AG04449 (cell line): ENCODE measurements at places on chromosomes 12 and 14.

- no peak for DNase-seq
Observed at GRCh38 chr14:91317381-91318308, 73.1 kb upstream of the GPR68 start.

GRCh38 chr14:101196795-101197590 lies 293.5 kb upstream of the RTL1 start:
- DNase-seq: no peak

- peak; percentile 17 for DNase-seq
Observed at GRCh38 chr12:1217191-1217949, 226.3 kb downstream of the ERC1 start.

- no peak for DNase-seq
Observed at GRCh38 chr14:77912754-77913556, 113.0 kb downstream of the ADCK1 start.

- no peak for DNase-seq
Observed at GRCh38 chr12:71780237-71780822, 25.7 kb downstream of the RAB21 start.

DNA sequence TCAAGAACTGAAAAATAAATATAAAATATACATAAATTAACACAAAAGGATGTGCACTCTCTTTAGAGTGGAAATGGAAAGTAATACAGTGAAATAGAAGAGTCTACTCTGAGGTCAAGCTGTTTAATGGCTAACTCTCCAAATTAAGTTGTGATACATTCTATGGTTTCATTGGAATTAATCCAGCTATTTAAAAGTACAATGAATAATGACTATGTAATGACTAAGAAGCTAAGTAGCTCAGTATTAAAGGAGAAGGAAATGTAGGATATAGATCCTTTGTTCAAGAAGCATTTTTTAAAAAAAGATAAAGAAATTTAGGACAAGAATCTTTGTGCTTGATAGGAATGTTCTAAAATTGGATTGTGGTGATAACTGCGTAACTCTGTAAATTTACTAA lies 85.3 kb downstream of the LRP6 start:
- no peak for DNase-seq

DNA sequence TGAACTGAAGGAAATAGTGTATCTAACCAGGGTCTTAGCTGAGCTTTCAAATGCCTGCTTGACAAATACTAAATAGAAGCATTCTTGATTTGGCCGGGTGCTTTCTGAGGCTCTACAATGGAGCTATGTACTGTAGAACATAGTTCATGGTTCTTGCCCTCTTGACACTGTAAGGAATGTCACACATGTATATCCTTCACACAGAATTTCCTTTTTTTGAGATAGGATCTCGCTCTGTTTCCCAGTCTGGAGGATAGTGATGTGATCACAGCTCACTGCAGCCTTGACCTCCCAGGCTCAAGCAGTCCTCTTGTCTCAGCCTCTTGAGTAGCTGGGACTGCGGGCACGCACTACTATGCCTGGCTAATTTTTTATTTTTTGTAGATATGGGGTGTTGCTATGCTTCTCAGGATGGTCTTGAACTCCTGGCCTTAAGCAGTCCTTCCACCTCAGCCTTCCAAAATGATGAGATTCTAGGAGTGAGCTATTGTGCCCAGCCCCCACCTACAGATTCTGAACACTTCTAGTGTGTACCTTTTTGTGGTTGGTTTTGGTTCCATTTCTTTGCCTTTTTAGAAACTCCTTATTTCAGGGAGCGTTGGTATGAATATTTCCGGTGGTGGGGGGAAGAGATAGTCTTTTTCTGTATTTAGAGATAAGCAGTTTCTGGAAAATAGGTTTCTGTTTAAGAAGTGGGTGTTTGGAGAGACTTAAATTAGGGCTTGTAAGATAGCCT lies 4.2 kb downstream of the MLXIP start:
- no peak for DNase-seq

DNA sequence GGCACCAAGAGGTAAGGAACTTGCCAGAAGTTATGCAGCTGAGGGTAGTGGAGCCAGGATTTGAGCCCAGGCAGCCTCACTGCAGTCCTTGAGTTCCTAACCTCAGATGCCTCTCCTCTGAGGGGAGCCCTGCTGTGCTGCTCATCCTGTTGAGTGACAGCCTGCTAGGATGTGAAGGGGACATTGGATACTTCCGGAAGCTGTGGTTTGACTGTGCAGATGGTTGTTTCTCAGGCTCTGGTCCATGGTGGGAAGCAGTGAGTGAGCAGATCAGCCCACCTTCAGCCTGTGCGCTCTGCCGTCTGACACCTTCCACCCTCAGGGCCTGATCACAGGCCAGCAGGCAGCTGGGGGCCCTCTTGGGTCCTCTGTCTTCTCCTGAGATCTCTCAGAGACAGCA lies 253.2 kb downstream of the CACNA1C start:
- no peak for DNase-seq

- peak; percentile 0 for DNase-seq
Observed at GRCh38 chr14:78403278-78403815, 233.2 kb downstream of the NRXN3 start.

DNA sequence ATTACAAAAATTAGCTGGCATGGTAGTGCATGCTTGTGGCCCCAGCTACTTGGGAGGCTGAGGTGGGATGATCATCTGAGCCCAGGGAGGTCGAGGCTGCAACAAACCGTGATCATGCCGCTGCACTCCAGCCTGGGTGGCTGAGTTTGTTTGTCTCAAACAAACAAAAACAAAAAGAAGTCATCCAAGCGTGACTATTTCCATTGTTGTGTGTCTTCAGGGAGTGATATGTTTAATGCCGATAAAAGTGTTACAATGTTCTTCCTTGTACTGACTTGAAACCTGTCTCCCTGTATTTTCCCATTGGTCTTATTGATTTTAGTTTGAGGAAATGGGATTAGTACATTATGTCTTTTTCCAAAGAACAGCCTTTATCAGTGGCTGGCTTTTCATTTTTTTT lies 75.6 kb upstream of the USP44 start:
- no peak for DNase-seq

DNA sequence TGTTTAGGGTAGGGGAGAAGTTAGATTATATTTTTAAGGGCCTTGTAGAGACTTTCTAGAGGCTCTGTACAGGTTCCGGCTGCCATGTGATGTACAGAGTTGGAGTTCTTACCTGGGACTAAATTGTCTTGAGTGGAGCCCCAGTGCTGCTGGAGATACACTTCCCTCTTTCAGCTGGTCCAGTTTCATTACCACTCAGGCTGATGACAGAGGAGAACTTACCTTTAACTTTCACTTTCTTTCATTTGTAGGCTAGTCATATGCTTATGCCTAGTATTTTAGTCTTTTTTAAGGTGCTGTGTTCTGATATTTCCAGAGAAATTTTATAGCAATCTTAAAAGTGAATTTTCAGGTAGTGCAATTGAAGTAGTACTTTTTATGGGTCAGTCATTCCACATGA lies 117.3 kb downstream of the ERC1 start:
- DNase-seq: no peak

DNA sequence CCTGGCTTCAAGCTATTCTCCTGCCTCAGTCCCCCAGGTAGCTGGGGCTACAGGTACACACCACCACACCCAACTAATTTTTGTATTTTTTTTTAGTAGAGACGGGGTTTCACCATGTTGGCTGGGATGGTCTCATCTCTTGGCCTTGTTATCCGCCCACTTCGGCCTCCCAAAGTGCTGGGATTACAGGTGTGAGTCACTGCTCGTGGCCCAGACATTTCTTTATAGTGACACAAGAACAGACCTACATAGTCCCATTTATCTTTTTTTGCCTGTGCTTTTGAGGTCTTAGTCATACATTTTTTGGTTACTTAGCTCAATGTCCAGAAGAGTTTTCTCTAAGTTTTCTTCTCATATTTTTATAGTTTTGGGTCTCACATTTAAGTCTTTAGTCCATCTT lies 247.4 kb downstream of the SYT10 start:
- no peak for DNase-seq

GRCh38 chr14:76917745-76918255 lies 91.6 kb downstream of the LRRC74A start:
- no peak for DNase-seq

DNA sequence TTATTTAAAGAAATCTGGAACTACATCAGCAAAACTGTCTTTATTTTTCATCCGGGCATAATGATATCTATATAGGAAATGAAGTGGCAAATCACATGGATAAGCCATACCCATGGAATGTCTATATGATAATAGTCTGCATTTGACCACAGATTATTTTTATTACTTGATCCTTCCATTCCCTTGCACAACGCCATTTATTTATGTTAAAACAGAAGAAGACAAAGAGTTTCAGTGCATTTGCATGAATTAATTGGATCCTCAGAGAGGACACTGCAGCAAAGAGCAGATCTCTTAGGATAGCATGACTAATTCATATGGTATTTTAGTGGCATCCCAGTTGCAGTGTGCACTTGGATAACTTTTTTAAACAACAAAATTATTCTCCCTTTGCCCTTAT lies 345.0 kb downstream of the CCDC91 start:
- peak; percentile 37 for DNase-seq

GRCh38 chr14:45658226-45658916 lies 405.4 kb upstream of the MIS18BP1 start:
- no peak for DNase-seq

DNA sequence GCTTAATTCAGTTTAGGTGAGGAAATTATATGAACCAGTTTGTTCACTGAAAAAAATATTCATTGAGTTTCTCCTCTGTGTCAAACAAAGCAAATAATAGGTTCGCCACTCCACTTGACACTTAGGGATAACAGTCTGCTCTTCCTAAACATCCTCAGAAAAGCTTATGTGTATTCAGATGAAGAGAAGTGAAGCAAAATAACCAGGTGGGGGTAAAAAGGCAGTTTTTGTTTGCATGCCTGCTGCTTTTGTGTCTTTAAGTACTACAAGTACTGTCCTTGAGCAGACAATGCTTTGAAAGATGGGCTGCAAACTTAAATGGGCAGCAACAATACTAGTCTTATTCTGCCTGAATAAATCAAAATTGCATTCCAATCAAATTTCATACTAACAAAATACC lies 910.7 kb upstream of the MDGA2 start:
- no peak for DNase-seq

DNA sequence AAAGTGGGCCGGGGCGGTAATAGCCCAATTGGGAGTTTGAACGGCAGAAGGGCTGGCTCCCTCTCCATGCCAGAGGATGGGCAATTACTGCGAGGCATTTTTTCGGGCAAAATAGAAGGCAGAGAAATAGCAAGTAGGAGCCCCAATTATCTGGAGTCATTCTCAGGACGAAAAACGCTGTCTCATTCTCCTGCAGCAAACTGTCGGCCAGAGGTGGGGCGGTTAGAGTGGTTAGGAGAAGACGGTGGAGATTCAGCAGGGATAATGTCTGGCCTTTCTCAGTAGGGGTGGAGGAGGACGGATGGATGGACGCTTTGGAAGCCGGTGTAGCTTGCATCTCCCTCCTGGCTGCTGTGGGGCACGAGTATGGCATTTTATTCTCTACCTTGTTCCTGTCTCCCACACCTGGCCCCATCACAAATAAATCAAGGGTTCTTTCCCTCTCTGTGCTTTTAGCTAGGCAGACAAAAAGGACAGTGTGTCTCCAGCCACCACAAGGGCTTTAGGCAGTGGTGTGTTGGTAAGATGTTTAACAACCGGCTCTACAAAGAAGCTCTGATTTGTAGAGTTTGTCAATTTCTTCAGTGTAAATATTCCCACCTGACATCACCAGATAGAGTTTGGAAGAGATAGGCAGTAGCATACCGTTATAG lies 140.5 kb upstream of the LHX5 start:
- DNase-seq: no peak

DNA sequence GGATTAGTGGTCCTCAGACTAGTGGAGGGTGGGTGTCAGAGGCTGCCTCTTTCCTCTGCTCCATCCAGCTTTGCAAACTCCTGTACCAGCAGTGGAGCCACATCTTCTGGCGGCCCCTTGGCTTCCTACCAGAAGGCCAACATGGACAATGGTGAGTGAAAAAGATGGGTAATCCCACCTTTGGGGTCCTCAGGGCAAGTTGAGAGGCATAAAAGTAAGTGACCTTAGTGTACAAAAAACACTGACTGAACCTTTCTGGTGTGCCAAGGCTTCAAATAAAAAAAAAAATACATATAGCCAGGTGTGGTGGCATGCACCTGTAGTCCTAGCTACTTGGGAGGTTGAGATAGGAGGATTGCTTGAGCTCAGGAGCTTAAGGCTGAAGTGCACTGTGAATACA lies 9.2 kb upstream of the PIP4K2C start:
- no peak for DNase-seq

- no peak for DNase-seq
Observed at GRCh38 chr14:99479160-99479905, 1.3 kb downstream of the SETD3 start.

- no peak for DNase-seq
Observed at GRCh38 chr12:50678650-50679365, 85.1 kb upstream of the ATF1 start.

DNA sequence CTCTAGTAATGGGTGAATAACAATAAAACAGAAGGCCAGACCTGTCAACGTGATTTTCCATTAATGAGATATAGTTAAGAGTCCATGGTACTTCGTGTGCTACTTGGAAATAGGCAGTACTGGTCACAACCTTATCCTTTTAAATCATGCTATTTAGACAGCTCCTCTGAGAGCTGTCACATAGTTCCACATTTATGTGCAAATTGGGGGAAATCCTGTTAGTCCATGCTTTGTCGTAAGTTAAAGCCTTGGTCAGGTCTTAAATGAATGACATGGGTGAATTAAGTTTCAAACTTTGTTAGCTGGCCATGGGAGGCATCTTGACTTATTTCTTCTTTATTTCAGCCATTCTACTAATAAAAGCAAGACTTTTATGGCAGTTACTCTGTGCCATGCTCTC lies 11.9 kb upstream of the BHLHE41 start:
- DNase-seq: no peak

- DNase-seq: no peak
Observed at GRCh38 chr12:50166799-50167048, 445 bp downstream of the CERS5 start.

DNA sequence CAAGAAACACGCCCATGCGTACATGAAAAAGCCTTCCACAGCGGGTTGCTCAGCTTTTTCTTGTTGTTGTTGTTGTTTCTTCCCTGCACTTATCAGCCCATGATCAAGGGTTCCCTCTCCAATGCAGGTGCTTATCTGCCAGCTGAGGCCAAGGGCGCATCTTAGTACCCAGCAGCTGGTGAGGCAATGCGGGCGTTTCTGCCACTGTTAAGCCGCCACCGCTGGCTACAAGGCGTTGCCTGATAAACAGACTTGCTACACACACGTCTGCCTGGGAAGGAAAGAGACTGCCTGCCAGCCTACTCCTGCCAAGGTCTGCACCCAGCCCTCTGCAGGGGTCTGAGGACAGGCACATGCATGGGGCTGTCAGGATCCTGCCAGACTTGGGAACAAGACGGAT lies 345.9 kb downstream of the BCL11B start:
- DNase-seq: no peak

GRCh38 chr12:121789800-121790728 lies 3.4 kb downstream of the RHOF start:
- no peak for DNase-seq
